Activated CD4-positive, CD25-positive, alpha-beta regulatory T cell (primary cell): ENCODE measurements at places on chromosomes 4 and X.
A peak's percentile ranks its signal among the peaks of the same experiment; 100 is the strongest.

DNA sequence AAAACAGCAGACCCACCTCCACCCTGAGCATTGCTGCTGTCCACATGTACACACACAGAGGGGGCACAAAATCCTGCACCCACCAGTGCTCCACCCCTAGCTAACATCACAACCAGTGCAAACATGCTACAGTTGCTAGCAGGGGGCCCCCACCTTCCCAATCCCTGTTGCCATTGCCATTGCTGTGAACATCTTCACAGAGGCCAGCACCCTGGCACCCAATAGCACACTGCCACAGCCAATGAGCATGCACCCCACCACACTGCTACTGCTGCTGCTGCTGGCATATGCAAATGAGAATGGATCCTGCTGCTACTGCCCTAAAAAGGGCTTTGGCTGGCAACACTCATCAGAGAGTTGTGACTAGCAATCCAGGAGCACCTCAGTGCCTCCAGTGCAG, 1061.9 kb downstream of the ARAP2 start:
- no peak for DNase-seq

GRCh38 chrX:100979881-100980607, 10.5 kb downstream of the ARL13A start:
- DNase-seq = no peak

GRCh38 chr4:77669946-77670590, 64.4 kb downstream of the CXCL13 start:
- DNase-seq = no peak

DNA sequence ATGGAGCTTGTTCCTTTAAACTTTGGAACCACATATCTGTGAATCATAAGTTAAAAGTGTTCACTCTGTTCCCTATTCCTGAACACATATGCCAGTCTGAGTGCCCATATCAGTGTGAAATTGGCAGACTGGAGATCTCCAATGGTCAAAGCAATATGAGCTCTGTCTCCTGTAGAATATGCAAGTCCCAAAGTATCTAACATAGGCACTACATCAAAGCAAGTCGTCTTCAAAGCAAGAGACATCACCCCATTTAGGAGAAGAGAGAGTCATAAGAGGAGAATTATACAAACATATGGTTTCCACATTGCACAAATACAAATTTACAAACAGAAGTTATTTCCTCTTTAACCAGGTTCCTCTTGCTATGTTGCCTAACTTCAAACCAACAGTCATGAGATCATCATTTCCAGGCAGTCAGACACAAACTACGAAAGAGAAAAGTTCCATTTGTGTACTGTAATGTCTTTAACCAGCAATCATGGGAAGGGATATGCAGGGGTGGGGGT, 9.9 kb upstream of the GK start:
- DNase-seq = no peak

DNA sequence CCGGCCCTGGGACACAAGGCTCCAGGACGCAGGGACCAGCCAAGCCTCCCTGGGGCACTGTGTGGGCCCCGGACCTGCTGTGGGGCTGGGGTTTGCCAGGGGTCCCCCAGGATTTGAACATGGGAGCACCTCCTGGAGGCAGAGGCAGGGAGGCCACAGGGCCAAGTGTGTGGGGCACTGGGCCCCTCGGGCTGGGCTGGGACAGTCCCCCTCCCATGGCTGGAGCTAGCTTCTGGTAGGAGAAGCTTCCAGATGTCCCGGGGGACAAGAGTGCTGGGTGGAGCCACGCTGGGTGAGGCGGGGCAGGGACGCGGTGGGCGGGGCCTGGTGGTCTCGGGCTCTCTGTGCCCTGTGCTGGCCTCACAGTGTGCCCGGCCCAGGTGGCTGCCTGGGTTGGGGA, 18.6 kb downstream of the FGFRL1 start:
- DNase-seq = no peak

DNA sequence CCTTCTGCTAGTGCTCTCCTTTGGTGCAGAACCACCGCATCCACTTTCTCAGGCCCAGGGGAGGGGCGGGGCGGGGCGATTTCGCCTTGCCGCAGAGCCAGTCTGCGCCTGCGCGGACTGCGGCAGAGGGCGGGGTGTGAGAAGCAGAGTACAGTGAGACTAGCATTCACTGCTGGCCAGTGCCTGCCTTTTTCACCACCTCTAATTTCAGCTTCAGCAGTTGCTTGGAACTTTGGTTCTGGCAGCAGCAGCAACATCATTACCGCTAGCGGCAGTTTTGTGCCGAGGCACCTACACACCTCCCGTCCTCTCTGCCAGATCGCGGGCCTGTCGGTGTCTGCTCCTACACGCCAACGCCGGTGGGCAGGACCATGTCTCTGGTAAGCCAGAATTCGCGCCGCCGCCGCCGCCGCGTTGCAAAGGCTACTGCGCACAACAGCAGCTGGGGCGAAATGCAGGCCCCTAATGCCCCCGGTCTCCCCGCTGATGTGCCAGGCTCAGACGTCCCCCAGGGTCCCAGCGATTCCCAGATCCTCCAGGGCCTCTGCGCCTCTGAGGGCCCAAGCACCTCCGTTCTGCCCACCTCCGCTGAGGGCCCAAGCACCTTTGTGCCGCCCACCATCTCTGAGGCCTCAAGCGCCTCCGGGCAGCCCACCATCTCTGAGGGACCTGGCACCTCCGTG, at the start of gene MAGEE1:
Gene MAGEE1, plus strand, starts transcription at position 151 of the 683 bp plus-strand sequence. Its CDS starts 221 bp downstream, at position 372.
- peak; percentile 60 for DNase-seq

- DNase-seq = no peak
These were observed 53.9 kb downstream of the DMP1 start for GRCh38 chr4:87704001-87704400.

GRCh38 chr4:25160714-25161592, 704 bp upstream of the SEPSECS start:
- DNase-seq = no peak

DNA sequence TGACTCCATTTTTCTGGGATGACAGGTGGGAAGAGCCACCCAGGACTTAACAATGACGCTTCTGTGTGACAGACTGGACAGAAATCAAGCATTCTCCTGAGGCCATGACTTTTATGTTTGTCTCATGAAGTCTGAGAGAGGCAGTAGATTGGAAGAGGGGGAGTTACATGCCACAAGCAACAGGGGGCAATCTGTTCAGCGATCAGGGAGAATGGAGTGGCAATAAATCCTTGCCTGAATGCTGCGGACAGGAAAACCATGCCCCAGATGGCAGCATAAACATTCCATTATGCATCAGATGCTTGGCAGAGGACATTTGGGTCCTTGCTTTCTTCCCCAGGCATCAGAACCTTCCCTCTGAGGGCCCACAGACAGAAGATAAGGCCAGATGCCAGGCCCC, 312.4 kb upstream of the DIPK2B start:
- no peak for DNase-seq

DNA sequence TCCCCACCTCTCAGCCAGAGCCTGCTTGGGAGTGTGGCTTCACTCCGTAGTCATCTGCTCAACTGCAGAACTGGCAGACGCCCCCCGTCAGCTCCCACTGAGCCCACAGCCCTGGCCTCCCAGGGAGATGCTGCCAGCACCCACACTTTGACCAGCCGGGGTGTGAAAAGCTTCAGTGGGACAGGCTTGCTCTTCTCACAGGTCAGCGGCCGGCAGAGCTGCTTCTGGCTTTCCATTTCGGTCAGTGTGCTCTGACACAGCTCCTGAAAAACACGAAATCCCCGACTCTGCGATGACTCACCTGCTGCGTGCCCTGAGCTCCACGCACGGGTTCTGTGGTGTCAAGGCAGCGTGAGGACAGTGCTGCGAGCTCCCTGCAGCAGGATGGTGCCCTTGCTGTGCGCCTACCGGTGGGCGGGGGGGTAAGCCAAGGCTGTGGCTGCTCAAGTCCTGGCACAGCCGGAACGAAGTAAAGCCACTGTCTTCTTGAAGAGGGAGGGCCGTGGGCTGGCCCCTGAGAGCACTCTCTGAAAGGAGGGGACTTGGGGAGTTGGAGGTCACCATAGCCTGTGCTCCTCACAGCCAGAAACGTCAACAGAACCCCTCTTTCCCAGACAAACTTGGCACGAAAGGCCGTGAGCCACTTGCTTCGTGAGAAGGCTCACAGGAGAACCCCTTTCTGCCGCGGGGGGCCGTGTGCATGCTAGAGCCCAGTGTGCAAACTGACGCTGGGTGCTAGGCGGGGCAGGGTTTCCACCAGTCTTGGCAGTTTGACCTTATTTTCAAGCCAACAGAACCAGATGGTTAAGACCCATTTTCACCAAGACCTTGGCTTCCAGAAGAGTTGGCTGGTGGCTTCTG, 23.6 kb downstream of the NOP14 start:
- no peak for DNase-seq

DNA sequence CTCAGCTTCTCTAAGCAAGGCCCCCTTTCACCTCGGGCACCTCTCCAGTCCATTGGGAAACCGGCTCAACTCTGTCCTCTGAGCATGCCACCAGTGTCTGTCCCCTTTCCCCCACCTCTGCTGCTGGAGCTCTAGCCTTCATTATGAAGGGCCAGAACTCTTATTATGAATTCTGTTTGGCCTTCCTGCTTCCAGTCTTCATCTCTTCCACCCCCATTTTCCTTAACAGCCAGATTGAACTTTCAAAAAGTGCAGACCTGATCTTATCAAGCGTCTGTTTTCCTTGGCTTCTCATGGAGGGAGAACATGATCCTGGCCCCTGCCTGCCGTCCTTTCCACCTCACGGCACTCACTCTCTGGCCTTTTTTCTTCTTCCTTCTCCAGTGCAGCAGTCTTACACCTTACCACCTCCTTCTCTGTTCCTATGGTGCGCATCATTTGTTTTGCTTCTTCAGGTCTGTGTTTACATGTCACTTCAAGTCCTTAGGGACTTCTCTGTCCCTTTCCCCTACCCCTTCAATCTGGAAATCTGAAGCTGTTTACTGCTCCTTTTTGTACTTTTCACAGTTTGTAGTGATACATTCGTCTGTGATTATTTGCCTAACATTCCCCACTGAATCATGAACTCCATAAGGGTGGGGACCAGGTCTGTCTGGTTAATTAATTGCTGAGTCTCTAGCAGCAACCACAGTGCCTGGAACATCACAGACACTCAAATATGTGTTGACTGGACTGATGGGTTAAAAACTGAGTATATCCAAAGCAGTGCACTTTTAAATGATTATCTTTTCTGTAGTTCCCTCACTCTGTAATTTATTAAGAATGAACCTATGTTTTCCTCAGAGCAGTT, 55.8 kb downstream of the FNIP2 start:
- no peak for DNase-seq

GRCh38 chrX:3166670-3167455, 125.6 kb downstream of the ARSF start:
- DNase-seq = no peak

- no peak for DNase-seq
These were observed 22.5 kb downstream of the STX18 start for GRCh38 chr4:4519297-4519894.

- DNase-seq = no peak
These were observed 168.6 kb downstream of the COX18 start for GRCh38 chr4:72900952-72901351.

GRCh38 chr4:25310803-25311166, 1.8 kb upstream of the ZCCHC4 start:
- DNase-seq = no peak

GRCh38 chr4:107292979-107293378, 256.9 kb upstream of the DKK2 start:
- DNase-seq = no peak

- DNase-seq = no peak
These were observed 3.4 kb upstream of the IGBP1 start for GRCh38 chrX:70129816-70130215.

- DNase-seq = no peak
These were observed 94.5 kb upstream of the DHRSX start for GRCh38 chrX:2595258-2595657.

- no peak for DNase-seq
These were observed 63.7 kb upstream of the PDLIM3 start for GRCh38 chr4:185598846-185599552.

GRCh38 chrX:70171624-70172023, 5.7 kb upstream of the DGAT2L6 start:
- no peak for DNase-seq

DNA sequence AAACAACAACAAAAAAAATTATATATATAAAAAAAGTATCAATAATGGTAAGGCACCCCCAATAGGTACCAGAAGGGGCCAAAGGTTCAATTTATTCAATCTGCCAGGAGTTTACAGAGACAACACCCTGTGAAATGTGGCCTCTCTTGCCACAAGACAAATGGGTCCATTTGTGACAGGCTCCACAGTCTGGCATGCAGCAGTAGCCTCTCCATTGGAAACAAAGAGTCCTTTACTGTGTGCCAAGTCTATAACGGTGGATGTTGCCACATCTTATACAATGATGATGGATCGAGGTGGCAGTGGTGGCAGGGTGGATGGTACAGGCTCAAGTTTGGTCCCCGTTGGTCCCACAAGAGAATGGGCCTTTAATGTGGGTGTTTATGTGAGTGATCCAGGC, 70.1 kb upstream of the SH3RF1 start:
- DNase-seq = no peak

DNA sequence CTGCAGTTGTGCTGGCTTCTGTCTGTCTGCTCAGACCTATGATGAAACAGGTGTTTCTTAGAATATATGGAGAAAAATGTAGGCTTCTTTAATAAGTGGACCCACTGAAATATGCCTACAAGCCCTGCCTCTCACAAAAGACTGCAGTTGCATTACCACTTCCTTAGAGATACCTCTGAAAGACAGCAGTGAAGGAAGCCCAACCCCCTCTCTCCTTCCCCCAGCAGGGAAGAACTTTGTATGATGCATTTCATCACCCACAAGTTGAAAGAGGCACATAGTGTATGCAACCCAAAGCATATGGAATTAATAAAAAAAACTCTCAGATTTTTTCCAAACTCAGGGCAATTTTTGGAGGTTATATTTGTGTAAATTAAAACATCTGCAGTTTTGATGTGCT, 916.7 kb downstream of the TECRL start:
- DNase-seq = no peak
